AG09319 (cell line): ENCODE measurements at places on chromosomes 12 and 14.

GRCh38 chr14:75748336-75748735 lies 87.3 kb downstream of the TTLL5 start:
- DNase-seq, result no peak

DNA sequence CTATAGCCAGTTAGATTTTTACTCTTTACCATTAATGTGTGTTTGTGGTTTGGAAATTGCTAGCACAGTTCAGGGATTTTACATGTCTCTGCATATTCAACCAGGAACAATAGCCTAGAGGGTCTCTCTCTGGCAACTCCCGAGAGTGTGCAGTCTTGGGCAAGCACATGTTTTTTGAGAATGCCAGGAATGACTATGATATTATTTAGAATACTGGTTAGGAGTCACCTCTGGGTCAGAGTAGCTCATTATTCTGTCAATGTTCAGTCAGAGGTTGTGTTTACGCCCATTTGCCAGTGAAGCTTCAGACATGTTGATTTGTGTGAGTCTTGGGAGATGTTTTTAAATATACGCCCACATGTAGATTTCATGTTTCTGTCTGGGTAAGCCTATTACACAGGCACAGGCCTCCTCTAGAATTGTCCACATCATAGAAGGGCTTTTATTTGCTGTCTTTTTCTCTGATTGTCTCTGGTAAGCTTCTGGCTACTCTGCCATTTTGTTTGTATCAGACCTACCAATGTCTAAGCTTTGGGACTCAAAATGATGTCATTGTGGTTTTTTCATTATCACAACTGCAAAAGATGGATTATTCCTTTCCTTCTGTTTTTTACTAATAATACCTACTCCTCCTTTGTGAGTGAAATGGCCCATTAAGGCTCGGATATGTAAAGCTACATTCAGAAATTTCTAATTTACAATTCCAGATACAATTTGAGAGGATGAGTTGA lies 203.1 kb upstream of the PPFIA2 start:
- no peak for DNase-seq

DNA sequence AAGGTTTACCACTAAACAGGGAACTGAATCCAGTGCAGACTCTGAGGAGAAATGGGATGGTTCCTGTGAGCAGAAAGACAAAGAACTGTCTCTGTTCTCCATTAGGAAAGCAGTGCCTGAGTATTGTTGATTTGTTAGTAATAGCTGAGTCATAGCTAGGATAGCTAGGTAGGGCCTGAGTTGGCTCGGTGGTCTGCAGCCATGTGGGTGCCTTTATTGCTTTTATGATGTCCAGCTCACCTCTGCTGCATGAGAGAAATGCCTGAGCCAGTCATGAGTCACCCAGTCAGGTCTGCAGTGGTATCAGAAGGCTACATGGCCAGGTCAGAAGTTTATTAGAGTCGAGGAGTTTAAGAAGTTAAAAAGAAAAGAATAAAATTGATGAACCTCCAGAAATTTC lies 24.2 kb downstream of the TRHDE start:
- no peak for DNase-seq

GRCh38 chr12:20421421-20421820 lies 53.1 kb downstream of the PDE3A start:
- DNase-seq, result no peak

- no peak for DNase-seq
Measured at GRCh38 chr12:87794854-87795253, 234.3 kb downstream of the C12orf50 start.

DNA sequence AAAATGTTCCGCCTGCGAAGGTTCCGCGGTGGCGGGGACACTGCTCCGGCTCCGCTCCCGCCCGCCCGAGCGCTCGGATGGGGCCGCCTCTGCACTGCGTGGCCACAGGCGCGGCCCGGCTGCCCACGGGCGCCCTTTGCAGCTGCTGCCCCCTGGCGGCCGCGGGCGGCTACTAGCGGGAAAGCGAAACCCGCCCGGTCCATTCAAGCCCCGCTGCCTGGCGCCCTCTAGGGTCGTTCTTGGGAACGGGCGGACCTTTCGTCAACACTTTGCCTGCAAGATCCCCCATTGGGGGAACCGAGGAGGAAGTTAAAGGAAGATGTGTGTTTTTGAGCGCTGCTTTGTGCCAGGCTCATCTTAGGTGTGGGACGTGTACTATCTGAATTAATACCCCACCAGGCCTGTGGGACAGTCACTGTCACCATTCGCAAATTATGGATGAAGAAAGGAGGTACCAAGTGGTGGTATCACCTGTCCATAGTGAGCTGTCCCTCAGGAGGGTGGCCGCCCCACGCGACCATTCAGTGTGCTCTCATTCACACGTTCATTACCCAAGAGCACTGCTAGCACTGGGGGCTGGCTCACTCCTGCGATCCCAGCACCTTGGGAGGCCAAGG lies 19.4 kb downstream of the GPR132 start:
- peak; percentile 43 for DNase-seq

GRCh38 chr14:50608302-50608851 lies 48.4 kb downstream of the ATL1 start:
- DNase-seq, result peak; percentile 49
